ENCODE measurements at places on chromosomes 6 and 20.

DNA sequence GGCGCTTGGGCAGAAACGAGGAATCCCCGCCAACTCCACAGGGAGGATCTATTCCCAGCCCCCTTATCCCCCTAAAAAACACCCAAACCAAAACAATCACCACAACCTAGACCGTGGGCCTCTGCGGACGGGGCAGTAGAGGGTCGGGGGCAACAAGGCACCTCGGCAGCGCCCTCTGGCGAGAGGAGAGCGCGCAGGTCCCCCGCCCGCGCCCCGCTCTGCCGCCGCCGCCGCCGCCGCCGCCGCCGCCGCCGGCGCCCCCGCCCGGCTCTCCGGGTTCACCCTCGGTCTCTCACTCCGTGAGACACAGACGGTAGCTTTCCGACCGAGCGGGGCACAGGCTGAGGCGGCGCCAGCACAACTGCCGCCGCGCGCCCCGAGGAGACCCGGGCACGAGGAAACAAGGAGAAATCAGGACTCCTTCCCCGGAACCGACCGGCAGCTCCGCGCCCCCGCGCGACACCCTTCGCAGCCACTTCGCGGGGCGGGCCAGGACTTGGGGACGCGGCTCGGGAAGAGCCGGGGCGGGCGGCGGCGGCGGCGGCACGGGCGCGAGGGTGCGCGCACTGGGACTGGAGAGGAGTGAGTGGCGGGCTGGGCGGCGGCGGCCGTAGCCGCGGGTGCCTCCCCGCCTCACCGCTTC is at the start of gene SLC35F1:
Gene SLC35F1, plus strand, starts transcription at position 307 of the 643 bp plus-strand sequence.
- peak; percentile 7 for DNase-seq

GRCh38 chr20:62716198-62716940 is 7.7 kb downstream of the NTSR1 start:
- DNase-seq, result peak; percentile 38

DNA sequence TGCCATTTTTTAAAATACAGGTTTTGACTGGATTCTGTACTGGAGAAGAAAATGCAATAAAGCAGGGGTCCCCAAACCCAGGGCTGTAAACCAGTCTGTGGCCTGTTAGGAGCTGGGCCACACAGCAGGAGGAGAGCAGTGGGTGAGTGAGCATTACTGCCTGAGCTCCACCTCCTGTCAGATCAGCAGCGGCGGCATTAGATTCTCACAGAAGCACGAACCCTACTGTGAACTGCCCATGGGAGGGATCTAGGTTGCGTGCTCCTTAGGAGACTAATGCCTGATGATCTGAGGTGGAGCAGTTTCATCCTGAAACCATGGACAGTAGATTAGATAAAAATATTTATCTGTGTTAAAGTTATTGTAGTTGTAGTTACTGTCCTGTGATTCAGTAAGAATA is 21.1 kb upstream of the FBXO9 start:
- DNase-seq, result no peak

GRCh38 chr20:32586291-32586690 is 1.2 kb upstream of the NOL4L start:
- DNase-seq, result no peak

- peak; percentile 37 for DNase-seq
Measured at GRCh38 chr20:9616833-9617461, 102.6 kb downstream of the LAMP5 start.

- DNase-seq, result no peak
Measured at GRCh38 chr6:136070815-136071214, 179.3 kb downstream of the MTFR2 start.

DNA sequence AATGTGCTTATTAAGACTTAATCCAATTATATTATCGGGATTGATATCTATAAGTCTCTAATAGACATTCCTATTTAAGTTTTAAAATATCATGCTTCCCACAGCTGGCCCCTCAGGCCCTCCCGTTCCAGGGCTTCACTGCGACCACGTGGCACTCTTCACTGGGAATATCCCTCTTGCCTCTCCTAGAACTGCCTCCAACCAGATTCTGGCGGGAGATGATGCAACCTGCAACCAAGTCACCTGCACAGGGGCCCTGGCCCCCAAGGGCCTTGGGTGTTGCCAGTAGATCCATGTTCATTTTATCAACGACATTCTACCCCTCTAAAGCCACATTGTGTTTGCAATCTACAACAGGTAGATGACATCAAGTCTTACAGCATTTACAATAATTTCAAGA is 18.4 kb upstream of the RAMACL start:
- DNase-seq, result no peak

DNA sequence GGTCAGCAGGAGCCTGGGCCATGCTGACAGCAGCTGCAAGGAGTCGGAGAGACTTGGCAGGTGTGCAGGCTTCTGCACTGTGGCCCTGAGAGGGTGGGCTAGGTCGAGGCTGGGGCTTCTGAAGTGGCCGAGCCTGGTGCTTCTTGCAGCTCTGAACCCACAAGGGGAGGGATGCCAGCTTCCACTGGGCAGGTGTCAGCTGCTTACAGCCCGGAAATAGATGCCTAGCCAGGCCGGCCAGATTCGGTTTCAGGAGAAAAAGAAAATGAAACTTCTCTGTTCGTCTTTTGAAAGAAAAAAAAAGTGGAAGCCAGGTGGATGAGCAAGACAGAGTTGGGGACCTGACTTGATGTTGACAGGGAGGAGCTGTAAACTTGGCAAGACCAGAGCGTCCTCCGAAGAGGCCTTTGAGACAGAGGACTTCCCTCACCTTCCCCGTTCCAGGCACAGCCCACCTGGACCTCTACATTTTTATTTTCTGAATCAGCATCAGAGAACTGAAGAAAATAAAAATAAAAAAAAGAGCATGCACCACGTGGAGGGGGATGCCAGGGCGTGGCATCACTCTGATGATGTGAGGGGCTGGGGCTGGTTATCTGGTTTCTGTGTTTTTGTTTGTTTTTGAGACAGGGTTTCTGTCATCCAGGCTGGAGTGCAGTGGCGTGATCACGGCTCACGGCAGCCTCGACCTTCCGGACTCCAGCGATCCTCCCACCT is at the start of gene ZBP1:
Gene ZBP1, minus strand, starts transcription at position 153 of the 717 bp plus-strand sequence. Its CDS starts 131 bp downstream, at position 22.
- DNase-seq, result peak; percentile 41

DNA sequence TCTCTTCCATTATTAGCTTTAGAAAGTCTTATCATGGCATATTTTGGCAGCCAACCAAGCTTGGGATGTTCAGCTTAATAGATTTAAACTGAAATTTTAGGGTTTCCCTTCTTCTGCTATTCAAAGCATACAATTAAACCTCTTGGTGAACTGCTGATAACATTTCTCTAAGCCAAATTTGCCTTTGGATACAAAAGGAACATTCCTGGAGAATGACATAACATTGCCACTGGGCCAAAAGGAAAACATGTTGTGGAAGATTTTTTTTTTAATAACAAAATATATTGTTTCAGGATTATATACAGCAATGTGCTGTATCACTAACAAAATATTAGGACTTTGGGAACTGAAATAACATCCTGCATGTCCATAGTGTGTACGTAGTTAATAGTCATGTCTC is 215.1 kb upstream of the TBX18 start:
- DNase-seq, result no peak

- no peak for DNase-seq
Measured at GRCh38 chr20:62875419-62876361, 14.1 kb upstream of the TCFL5 start.

GRCh38 chr6:46390153-46390876 is 100.9 kb downstream of the RCAN2 start:
- no peak for DNase-seq

GRCh38 chr6:97563529-97563928 is 280.5 kb upstream of the MMS22L start:
- no peak for DNase-seq

GRCh38 chr6:3227363-3228045 is at the start of gene TUBB2B:
Gene TUBB2B (minus strand): TSS chr6:3227653. CDS start chr6:3227543, 110 bp downstream.
- DNase-seq, result no peak

- no peak for DNase-seq
Measured at GRCh38 chr20:2967841-2968240, 75.6 kb upstream of the GNRH2 start.

GRCh38 chr6:129671442-129672340 is 38.3 kb downstream of the ARHGAP18 start:
- DNase-seq, result peak; percentile 32

- DNase-seq, result no peak
Measured at GRCh38 chr6:45686841-45687569, 309.3 kb upstream of the SUPT3H start.

DNA sequence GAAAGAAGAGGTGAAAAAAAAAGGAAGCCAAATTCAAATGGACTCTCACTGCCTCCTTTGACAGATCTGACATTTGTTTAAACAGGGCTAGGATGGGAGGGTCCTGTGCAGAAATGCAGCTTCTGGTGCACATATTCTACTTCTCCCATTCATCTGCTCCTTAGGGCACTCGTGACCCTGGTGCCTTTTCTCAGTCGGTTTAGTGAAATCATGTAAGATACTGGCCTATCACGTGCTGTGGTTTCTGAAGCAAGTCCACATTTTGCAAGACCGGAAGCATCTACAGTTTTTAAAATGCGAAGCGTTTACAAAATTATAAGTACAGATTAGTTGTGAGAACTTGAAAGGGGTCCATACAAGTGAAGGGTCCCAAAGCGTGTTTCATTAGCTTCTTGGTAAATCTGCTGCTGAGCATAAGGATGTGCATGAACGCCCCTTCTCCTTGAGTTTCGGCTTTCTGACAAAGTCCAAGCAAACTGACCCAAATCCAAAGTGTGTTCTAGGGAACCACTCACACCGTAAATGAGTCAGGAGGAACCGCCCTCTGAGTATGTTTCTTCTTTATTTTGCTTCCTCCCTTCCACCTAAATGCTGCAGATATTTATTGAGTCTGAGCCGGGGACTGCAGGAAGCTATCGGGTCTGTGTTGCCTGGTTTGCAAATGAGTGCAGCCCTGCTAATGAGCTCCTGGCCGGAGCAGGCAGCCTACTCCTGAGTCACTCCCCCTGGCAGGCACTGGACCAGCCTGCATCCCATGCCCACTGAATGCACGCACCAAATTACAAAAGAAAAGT is 323.8 kb upstream of the JARID2 start:
- DNase-seq, result no peak

GRCh38 chr6:22067671-22068070 is 229.2 kb downstream of the PRL start:
- no peak for DNase-seq

- DNase-seq, result no peak
Measured at GRCh38 chr6:18656506-18656905, 269.4 kb downstream of the RNF144B start.

DNA sequence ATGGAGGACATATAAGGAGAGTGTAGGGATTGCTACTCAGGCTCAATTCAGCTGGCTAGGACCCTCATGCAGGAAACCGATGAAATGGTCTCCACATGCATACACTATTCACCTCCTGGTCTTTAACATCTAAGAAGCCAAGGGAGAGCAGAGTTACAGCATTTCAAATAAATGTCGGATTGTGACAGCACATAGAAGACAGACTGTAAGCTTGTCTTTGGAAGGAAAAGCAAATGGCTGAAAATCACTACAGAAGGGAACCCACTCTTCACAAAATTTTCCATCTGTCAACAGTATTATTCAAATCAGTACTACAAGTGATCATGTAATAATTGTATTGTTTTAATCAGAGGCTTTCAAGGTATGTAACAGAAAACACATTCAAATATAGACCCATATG is 72.9 kb downstream of the ATG5 start:
- DNase-seq, result no peak

- no peak for DNase-seq
Measured at GRCh38 chr6:35124356-35124755, 16.8 kb downstream of the TCP11 start.

- DNase-seq, result no peak
Measured at GRCh38 chr20:15847196-15847784, 726.0 kb downstream of the KIF16B start.

- DNase-seq, result no peak
Measured at GRCh38 chr6:108156180-108156937, 9.5 kb upstream of the NR2E1 start.

DNA sequence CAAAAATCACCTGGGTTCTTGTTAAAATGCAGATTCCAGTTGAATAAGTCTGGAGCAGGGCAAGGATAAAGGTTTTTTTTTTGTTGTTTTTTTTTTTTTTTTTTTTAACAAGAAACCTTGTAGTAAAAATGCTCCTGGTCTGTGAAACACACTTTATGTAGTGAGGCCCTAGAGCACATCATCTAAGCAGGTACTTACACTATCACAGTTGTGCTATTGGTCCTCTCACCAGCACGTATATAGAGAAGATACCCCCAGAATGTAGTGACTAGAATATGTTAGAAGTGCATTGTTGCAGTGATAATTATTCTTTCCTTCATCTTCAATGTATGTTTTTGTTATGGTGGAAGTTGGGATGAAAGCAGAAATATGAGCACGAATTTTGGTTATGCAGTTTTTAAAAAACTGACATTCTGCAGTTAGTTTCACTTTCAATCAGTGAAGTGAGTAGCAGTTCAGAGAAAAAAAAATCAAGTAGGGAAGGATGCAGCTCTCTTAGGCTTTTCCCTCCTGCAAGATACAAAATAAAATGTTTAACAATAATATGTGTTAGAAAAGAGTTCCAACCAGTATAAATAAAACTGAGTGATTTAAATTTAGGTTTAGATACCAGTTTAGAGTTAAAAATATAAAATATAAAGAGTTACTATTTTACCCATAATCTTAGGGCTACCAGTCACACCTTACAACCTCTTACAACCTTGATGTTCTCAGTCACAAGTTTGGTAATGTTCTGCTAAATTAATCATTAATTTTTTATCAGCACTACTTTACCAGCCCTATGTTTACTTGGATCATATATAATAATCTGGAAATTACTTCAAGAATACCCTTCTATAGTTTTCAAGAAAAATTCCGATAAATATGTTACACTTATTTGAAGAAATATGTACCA is 9.2 kb upstream of the DEFB113 start:
- no peak for DNase-seq

DNA sequence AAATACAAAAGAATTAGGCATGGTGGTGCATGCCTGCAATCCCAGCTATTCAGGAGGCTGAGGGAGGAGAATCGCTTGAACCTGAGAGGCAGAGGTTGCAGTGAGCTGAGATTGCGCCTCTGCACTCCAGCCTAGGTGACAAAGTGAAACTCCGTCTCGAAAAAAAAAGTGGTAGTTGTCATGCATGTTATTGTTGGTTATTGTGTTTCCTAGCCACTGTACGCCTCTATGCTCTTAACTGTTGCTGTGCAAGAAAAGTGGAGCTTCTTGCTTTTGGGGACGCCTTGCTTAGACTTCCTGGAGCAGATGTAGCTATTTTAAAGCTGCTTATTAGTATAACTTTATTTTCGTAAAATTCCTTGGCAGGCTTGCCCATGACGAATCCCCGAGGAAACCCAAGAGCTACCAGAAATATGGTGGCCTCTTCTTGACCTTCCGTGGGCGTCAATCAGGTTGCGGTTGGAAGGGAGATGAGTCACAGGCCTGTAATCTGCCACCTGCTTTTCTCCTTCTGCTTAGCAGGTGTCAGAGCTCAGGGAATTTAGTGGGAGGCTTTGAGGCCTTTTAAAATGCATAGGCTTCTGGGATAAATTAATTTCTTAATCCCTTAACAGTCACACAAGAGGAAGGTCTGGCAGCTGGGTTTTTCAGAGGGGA is 17.3 kb downstream of the GABRR2 start:
- DNase-seq, result peak; percentile 53

GRCh38 chr20:25720285-25720684 is 23.6 kb upstream of the ZNF337 start:
- DNase-seq, result no peak

DNA sequence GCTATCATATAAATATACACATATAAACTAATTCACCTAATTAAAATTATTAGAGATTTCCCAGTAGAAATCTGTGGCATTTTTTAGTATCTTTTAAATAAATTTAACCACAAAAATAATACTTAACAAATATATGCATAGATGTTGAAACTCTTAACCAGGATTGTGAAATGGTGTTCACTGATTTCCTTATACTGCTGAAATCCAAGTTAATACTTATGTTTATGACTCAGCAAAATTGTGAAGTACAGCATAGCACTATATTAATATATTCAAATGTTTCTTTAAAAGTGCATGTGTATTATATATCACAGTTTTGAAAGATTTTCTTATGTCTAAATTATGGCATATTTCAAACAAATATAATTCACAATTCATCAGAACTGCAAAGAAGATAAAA is 328.2 kb upstream of the MANEA start:
- DNase-seq, result no peak

Measured in T-cell (primary cell).